Esophagus muscularis mucosa (tissue), 4 donors: ENCODE measurements at places on chromosomes 2 and 18. TPM values are rescaled to one million over a fixed set of nuclear protein-coding genes. Genes with fewer than 3 reads are reported as not detected.

DNA sequence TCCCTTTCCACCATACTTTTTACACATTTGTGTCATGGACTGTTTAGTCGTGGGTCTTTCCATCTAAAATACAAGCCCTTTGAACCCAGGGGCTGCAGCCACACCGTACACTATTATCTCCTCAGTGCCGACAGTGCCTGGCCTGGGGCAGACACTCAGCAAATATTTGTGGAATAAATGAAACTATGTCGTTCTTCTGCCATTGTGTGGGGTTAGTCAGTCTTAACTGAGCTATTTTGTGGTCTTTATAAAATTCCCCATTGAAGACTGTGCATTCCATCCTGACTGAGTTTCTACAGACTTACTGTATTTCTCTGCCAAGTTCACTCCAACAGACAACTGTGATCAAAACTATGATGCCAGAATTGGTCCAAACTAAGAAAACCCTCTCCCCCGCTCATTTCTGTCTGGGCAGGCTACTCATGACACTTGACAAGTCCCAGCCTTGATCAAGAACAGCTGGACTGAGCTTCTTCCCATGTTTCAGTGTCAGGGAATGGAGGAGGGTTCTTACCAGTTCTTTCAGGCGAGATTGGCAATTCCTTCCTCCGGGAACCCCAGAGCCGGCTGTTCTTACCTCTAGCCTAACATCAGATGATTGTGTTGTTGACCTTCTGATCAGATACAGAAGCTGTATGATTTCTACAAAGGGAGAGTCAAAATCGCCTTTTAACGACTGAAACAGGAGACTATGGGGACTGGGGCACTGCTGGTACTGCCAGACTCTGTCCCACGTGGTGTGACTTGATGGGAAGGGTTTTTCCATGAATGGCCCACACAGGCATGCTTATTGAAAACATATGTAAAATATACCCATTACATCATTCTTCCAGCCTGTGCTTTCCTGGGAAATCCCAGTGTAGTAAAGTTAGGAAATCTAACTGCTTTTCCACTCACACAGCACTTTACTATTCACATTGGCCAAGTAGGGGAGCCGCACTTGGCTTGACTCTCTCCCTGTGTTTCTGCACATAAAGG, 77.4 kb upstream of the NPAS2 start:
- H3K4me3 ChIP-seq: no peak overlapping the region
- H3K36me3 ChIP-seq: no peaks in the 10 kb centered on the region
- H3K4me1 ChIP-seq: peaks cover 13% of the 10 kb centered on the region
- peak; percentile 91 for DNase-seq
- no peaks in the 10 kb centered on the region for H3K27me3 ChIP-seq
- peak overlapping the region; percentile 54 for H3K27ac ChIP-seq

DNA sequence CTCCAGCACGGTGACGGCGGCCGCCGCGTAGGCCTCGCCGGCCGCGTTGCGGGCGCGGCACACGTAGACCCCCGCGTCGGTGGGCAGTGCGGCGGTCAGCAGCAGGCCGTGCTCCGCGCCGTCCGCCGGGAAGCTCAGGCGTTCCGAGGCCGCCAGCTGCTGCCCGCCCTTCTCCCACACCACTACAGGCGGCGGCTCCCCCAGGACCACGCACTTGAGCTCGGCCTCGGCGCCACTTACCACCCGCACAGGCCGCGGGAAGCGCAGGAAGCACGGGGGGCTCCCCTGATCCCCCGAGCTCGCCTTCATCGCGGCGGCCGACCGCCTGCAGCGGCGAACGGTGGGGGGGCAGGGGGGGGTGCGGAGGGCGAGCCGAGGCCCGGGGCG, 422 bp downstream of the OBSL1 start:
- no peaks in the 10 kb centered on the region for H3K36me3 ChIP-seq
- no peak for DNase-seq
- H3K4me3 ChIP-seq: peak overlapping the region; percentile 87

DNA sequence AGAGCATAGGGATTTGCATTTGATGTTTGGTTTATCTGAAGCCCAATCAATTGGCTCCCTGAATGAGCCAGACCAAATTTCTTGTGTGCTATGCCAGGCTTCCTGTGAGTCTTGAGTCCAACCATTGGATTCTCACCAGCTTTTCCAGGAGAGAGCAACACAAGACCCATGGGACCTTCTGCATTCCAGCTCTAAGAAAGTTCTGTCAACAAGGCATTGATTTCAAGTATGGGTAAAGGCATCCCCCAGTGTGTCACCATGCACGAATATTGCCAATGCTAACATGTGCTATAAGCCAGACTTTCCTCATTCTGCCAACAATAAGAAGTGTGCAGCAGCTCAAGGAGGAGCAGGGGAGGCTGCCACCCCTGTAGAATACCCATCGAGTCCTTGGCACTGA, 266.6 kb downstream of the ETAA1 start:
- H3K27me3 ChIP-seq: no peaks in the 10 kb centered on the region
- H3K36me3 ChIP-seq: no peaks in the 10 kb centered on the region
- H3K27ac ChIP-seq: peak overlapping the region; percentile 17

DNA sequence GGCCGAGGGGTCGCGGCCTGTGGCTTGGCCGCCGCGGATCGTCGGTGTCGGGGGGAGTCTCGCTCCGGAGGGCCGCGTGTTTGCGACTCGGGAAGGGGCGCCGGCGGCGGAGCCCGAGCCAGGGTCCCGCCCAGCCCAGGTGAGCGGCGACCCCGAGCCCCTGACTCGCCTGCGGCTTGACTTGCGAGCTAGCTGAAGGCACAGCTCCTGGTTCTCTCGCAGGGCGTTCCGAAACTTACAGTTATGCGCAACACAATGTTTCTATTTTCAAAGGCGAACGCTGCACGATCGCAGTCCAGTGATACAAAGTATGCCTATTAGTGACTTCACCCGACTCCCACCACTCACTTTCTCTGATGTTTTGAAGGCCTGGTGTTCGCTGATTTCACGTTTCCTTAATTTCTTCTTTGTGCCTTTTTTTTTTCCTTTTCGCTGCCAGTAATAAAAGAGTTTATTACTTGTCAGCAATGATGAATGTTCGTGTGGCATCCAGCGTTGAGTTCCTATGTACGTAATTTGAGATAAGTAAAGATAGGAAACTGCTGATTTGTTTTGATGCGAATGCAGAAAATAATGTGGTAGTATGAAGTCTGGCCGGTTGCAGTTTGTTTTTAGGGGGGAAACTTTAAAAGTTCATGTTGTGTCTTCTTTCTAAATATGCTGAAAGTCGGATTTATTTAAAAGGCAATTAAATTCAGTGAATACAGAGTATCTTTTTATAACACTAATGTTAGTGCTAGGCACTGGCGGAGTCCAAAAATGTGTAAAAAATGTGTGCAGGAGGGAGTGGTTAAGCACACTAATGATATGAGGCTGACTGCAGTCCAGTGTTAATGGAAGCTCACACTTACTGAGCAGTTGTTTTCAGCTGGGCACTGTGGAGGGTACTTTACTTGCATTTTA, 706 bp downstream of the UBXN2A start:
- peak overlapping the region; percentile 93 for H3K27ac ChIP-seq
- H3K27me3 ChIP-seq: no peaks in the 10 kb centered on the region
- DNase-seq: no peak

DNA sequence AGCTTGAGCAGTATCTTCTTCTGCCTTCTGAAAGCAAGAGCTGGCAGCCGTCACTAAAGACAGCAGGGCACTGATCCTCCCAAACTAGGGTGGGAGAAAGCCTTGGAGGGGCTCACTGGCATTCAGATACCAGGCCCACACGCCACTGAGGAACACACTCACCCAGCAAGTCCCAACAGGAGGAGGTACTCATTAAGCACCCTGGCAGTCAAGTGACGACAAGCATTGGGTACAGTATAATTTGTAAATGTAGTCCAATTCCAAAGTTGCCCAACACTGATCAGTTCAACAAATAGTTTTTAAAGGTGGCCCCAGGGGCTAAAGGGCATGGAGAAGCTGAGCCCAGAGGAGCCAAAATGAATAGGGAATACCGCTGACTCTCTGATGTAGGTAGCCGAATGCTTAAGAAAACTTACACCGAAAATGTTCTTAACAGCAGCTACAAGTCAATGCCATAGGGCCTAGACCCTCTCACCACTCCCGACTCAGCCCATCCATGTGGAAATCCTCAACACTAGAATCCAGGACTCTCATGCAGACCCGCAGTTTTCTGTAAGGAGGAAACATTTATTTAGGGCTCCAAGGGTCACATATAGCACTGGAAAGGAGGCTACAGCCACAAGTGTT, 9.9 kb downstream of the LIMS2 start:
- no peak for DNase-seq
- H3K4me3 ChIP-seq: peak overlapping the region; percentile 50
- H3K36me3 ChIP-seq: no peaks in the 10 kb centered on the region
- H3K4me1 ChIP-seq: peaks cover 91% of the 10 kb centered on the region
- H3K27me3 ChIP-seq: no peaks in the 10 kb centered on the region

DNA sequence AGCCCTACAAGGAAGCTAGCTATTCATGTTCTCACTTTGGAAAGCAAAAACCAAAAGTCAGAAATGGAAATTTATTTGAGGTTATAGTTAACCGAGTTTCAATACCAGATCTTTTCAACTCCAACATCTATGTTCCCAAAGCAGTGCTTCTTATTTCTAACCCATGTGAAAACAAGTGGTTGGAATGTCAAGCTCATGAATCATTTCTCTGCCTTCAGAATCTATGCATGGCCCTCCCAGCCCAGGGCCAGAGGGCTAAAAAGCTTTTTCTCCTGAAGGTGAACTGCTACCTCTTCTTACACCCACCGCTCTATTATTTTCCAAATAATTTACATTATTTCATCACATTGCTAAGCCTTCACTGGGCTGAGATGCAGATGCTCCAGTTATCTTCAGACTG, 158.4 kb downstream of the SP3 start:
- H3K4me3 ChIP-seq: no peak overlapping the region
- no peak overlapping the region for H3K27ac ChIP-seq
- no peaks in the 10 kb centered on the region for H3K36me3 ChIP-seq
- no peak for DNase-seq
- H3K27me3 ChIP-seq: no peaks in the 10 kb centered on the region

CFLAR gene
- total RNA-seq: 169 TPM
